ENCODE measurements at places on chromosomes 7 and 10.

DNA sequence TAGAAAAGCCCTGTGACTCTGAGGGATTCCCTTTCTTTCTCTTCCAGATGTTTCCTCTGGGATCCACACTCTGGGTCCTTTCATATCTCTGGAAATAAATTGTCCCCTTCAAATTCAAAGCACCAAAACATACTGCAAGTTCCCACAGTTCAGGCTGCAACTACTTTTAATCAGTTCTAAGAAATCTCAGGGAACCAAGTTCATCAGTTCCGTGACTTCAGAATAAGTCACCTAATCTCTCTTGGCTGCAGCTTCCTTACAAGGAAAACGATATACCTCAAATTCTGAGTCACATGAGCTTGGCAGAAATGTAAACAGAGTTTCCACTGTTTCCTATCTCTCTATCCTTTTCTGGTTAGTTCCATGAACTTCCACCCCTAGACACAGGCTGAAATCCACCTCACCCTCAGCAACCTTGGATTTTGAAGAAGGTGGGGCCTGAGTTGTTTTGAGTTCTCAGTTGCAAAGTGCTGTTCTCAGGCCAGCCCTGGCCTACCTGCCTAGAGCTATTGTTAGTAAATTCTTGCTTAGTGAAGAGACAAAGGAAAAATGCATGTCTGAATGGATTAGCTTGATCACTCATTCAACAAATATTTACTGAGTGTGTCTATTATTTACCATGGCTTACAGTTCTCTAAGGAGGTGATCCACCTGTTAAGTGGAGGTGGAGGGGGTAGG is 59.3 kb upstream of the IL6 start:
- DNase-seq, result no peak

DNA sequence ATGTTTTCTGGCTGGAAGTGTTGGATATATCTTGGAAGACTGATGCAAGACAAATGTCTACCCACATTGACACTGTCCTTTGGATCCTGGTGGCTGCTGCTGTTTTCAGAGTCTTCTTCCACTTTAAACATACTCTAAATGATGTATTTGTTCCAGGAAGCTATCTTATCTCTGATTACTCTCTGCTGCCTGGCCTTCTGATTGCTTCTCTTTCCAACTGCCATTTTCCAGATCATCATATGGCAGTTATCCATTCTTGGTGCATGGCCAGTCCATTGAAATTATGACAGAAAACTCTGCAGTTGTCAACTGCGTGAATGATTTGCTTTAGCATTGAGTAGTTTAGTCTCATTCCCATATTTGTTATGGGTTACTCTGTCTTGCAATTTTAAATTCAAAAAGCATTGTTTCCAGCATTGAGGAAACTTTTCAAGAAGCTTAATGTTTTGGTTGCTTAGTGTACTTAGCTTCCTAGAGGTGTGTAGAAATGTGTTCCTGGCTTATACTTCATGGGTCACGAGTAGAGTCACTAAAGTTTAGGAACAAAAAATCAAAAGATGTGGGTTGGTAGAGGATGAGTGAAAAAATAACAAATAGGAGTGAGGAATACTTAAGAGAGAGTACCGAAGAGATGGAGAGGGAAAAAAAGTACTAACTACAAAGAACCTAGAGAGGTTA is 268.3 kb upstream of the MTPN start:
- DNase-seq, result no peak

GRCh38 chr7:90345595-90346335 is 751 bp upstream of the GTPBP10 start:
- no peak for DNase-seq

GRCh38 chr10:17410907-17411306 is 43.5 kb downstream of the ST8SIA6 start:
- no peak for DNase-seq

- no peak for DNase-seq
These were observed 17.6 kb downstream of the LGI1 start for GRCh38 chr10:93775356-93775755.

GRCh38 chr10:53839440-53840039 is 961.5 kb downstream of the PCDH15 start:
- no peak for DNase-seq

All from nucleus accumbens (tissue), 56 donors.